BJ (cell line): ENCODE measurements at places on chromosomes 6 and 20. TPM values are rescaled to one million over a fixed set of nuclear protein-coding genes. Genes with fewer than 3 reads are reported as not detected.

Gene OTOR
- not detected in 2 replicates for polyA plus RNA-seq

Gene CHRNA4
- polyA plus RNA-seq = not detected in 2 replicates

Gene RIPPLY2
- not detected in 2 replicates for polyA plus RNA-seq

Gene GZF1
- polyA plus RNA-seq = 17.9 and 22.7 TPM in 2 replicates

Gene DDO
- polyA plus RNA-seq = 0.16 and 0.20 TPM in 2 replicates

Gene FOXS1
- polyA plus RNA-seq = 0.05 TPM in 1 of 2 replicates, not detected in the other

Gene WFDC6
- not detected in 2 replicates for polyA plus RNA-seq

Gene NKAPL
- polyA plus RNA-seq = 0.72 TPM in 2 replicates

Gene PAX1
- polyA plus RNA-seq = not detected in 2 replicates

Gene BPIFA1
- polyA plus RNA-seq = not detected in 2 replicates

Gene CFB
- polyA plus RNA-seq = 6.7 and 7.6 TPM in 2 replicates

Gene TCP1
- 107 and 144 TPM in 2 replicates for polyA plus RNA-seq

Gene CLDN20
- polyA plus RNA-seq = not detected in 2 replicates

Gene GPR63
- polyA plus RNA-seq = 0.38 and 0.61 TPM in 2 replicates

Gene FLRT3
- 0.64 and 1.4 TPM in 2 replicates for polyA plus RNA-seq

Gene SMLR1
- not detected in 2 replicates for polyA plus RNA-seq

Gene SYCP2L
- 0.04 TPM in 1 of 2 replicates, not detected in the other for polyA plus RNA-seq
